ENCODE measurements at places on chromosomes 6 and 20.

- no peak for DNase-seq
These were observed 597.9 kb downstream of the COL12A1 start for GRCh38 chr6:74607934-74608333.

GRCh38 chr6:118768904-118769325 is 117.5 kb upstream of the CEP85L start:
- DNase-seq: no peak

GRCh38 chr6:29792123-29793035 is 35.2 kb upstream of the HLA-G start:
- DNase-seq: no peak

GRCh38 chr6:34489207-34489805 is 23.4 kb downstream of the PACSIN1 start:
- no peak for DNase-seq

DNA sequence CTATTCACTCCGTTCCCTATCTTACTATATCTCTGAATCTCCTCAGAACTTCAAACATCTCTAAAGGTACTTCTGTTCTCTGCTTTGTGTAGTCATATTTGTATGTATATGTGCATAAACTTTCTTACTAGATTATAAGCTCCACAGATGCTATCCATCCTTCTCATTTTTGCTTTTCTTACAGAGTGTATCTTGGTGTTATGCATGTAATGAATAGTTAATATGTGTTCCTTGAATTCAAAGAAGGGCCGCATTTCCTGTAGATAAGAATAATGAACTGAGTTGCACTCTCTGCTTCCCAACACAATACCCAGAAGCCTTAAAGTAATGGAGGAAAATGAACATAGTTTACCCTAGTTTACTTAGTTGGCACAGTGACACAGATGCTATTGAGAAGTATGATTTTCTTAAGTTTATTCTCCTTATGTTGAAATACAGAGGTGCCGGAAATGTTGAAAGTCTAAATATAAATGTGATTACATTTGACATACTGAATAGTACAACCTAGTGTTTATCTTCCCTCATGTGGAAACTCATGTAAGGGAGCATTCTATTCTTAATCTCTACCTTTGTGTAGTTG is 6.0 kb downstream of the NUS1 start:
- no peak for DNase-seq

DNA sequence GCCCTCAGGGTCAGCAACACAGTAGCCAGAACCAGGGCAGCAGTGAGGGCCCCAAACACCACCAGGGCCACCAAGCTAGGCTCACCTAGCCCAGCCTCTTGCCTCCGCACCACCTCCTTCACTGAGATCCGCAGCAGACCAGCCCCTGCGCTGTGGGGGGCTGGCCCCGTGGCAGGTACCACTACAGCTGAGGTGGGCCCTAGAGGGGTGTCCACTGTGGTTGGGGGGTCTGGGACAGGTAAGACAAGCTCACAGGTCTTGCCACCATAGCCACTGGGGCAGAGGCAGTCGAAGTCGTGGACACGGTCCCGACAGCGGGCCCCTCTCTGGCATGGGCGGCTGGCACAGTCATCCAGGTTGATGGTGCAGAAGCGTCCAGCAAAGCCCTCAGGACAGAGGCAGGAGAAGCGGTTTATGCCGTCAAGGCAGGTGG is 4.6 kb downstream of the DLK2 start:
- no peak for DNase-seq

DNA sequence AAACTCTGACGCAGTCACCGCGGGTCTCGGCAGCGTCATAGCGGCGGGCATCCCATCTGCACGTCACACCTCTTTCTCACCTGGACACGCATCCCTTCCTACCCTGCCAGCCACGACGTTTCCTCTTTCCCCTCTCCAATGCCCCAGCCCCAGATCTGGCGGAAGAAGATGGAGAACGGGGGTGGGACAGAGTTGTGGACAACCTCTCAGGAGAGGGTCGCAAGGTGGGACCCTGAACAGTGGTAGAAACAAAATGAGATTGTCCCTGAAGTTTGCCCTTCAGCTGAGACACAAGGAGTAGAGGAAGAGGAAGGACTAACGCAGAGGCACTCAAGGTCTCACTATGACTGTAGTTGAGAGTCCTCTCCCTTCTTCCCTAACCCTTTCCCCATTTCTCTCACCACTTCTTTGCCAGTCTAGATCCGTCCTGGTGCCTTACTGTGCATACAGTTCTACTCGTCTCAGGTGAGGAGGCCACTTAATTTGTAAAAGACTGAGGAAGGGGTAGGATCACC is 562 bp downstream of the TRIM39 start:
- DNase-seq: no peak

DNA sequence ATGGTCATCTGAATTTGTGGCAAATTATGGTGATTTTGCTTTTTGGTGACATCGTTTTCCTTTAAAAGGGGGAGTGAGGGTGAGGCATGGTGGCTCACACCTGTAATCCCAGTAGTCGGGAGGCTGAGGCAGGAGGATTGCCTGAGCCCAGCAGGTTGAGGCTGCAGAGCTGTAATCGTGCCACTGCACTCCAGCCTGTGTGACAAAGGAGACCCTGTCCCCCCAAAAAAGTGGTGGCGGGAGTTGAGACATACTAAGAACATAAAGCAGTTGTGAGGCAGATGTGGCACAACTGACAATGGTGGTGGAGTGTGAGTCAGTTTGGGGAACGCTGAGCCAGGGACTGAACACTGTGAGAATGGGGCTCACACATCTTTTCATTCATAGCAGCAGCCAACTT is 45.5 kb downstream of the ADNP start:
- no peak for DNase-seq

DNA sequence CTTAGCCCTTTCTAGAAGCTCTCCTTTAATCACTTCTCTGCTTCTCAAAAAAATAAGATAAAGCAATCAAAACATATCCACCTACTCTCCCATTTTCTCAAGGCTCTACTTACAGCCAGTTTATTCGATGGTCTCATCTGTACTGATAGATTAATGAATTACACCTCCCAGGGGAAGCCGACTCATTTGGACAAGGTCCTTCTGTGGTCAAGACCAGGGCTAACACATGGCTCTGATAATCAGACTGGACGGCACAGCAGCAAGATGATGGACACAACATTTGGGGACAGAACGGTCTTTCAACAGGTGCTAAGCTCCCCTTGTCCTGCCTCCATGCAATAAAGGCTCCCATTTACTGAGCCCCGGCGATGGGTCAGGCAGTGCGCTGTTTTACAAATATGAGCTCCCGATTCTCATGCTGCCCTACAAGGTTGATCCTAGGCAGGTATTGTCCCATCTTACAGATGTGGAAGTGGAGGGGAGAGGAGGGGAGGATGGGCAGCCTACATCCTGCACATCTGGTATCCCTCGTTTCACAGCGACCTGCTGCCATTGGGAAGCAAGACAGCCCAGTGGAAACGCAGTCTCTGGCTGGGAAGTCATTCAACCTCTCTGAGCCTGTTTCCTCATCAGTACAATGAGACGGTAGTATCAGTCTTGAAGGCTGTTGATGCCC is 15.7 kb downstream of the CPNE5 start:
- no peak for DNase-seq

Measured in SK-N-MC (cell line).